H9 (cell line): ENCODE measurements at places on chromosomes 4 and X. TPM values are rescaled to one million over a fixed set of nuclear protein-coding genes. Genes with fewer than 3 reads are reported as not detected.

The L1CAM gene
- total RNA-seq, result 19.9 and 22.7 TPM in 2 replicates

The SHOX gene
- total RNA-seq, result 0.18 and 0.24 TPM in 2 replicates

The APBB2 gene
- total RNA-seq, result 36.3 and 39.6 TPM in 2 replicates

The PAGE2 gene
- total RNA-seq, result not detected in 2 replicates

The LAP3 gene
- 48.1 and 53.2 TPM in 2 replicates for total RNA-seq

DNA sequence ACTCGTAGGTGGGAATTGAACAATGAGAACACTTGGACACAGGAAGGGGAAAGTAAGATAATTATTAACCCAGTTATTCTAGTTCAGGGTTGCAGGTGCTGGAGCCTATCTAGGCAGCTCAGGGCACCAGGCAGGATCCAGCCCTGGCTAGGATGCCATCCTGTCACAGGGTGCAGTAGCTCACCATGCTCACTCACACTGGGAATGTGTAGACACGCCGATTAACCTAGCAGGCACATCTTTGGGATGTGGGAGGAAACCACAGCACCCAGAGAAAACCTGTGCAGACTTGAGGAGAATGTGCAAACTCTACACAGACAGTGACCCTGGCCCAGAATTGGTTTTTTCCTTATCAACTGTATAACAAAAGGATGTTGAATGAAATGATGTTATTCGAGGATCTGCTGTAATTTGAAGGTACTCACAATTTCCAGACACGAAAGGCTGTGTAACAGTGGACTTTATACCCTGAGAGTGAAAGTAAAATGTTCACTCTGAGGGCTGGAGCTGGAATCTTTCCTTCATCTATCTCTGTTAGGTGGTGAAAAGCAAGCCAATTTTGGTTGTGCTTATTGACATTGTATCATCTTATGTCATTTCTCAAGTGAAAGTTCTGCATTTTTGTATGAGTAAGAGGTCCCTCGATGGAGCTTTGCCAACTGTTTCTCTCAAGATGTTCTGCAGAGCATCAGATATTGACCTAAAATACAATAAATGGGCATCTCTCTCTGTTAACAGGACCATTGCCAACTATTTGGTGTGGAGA, 78.8 kb downstream of the PHEX start:
- no peak for DNase-seq

DNA sequence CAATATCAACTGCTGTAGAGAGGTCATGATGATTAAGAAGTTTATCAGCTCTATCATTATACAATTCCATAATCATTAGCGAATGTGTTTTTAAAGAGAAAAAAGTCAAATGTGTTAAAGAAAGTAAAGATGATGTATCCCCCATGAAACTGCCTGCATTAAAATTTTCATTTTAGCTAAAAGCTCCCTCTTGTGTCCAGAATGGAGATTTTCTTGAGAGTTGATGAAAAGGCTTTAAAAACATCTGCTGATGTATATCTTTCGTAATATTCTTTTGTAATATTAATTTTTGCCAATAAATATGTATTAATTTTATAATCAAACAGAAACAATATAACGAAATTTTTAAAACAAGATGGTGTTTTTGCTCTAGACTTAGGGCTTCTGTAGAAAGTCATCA, 52.1 kb upstream of the LHFPL1 start:
- no peak for DNase-seq

- DNase-seq, result no peak
These were observed 1951.8 kb upstream of the ADGRL3 start for GRCh38 chr4:59248313-59248712.

DNA sequence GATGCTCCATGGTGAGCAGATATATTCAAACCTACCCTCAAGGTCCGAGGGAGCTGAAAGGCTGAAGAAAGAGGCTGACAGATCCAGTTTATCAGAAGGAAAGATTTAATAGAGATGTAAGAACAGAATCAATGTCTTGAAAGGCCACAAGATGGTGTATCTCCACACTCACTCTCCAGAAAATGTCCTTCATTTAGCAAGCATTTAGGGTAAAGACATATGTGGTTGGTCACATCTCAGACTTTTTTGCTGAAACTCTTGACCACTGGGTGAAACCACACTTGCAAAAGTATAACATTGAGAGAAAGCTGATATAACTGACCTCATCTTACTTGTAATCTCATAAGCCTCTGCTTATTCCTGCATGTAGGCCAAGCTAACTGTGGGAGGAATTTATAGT, 745.8 kb upstream of the GALNTL6 start:
- no peak for DNase-seq

- DNase-seq, result no peak
These were observed 166.7 kb upstream of the MAB21L2 start for GRCh38 chr4:150415213-150415612.

DNA sequence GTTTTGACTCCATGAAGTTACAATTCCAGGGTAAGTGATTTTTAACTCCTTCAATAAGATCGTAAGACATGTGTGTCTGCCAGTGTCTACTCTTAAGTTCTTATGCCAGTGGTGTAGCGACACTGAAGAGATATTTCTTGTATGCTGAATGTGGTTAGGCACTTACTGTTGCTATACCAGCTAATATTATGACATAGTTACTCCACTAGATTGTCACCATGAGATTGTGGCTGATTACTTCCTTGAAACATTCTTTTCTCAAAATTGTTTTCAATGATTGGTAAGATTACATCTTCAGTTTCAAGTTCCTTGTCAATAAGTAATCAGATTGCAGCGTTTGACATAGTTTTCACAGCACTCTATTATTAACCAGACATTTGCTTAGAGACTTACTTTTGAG, 60.6 kb upstream of the PAGE5 start:
- DNase-seq, result no peak

GRCh38 chrX:47285836-47286320, 53.1 kb downstream of the USP11 start:
- no peak for DNase-seq

DNA sequence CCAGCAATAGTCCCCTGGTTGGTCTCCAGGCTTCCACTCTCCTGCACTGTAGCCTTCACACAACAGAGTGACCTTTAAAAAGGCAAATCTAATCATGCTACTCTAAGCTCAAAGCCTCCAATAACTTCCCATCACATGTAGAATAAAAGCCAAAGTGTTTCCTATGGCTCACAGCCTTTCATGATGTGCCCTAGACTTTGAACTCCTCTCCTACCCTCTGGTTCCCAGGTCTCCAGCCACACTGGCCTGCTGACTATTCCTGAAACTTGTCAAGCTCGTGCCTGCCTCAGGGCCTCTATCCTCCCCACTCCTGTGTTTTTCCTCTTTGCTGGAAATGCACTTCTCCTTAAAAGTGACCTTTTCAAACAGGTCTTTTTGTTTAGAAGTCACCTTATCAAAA, 3.1 kb downstream of the MANBA start:
- no peak for DNase-seq

- peak; percentile 42 for DNase-seq
These were observed 30.3 kb upstream of the GLRB start for GRCh38 chr4:157045507-157046127.

DNA sequence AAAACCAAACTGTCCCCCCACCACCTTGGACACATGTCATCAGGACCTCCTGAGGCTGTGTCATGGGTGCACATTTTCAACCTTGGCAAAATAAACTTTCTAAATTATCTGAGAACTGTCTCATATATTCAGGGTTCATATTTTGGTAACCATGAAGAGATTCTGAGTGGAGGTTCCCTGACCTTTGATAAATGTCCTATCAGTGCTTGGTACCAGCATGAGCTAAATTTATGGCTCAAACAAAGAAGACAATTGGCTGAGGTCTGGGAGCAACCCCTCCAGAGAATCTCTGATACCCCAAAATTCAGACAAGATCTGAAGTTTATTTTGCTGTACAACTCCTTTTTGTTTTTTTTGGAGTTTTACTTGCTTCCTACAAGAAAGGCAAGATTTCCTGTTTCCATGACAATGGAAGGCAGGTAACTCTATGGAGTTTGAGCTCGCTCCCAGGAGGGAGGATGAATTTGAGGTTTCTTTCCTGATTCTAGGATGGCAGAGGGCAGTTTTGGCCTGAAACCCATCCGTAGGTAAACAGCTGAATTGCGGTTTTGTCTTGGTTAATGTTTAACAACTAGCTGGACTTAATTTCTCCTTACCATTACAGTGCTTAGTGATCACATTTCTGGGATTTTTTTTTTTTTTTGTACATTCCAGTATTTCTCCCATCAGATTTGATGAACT, 14.5 kb downstream of the UGT2B15 start:
- DNase-seq, result no peak

- no peak for DNase-seq
These were observed 110.7 kb upstream of the ADRA2C start for GRCh38 chr4:3655485-3655884.

DNA sequence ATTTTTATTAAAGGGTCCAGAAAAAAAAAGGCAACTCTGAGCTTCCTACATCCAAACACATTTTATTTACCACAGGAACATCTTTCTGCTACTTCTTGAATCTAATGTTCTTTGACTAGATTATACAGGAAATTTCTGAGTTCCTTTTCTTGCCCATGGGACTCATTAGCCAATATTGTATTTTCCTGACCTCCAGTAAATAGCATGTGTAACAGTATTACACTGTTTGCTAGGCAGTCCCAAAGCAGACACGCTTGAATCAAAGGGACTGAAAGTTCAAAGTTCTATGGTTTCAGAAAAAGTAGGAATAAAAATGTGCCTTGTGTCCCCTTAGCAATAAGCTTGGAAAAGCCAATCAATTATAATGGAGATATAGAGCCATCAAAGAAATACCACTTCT, 57.4 kb downstream of the MOSPD2 start:
- no peak for DNase-seq

- DNase-seq, result no peak
These were observed 79.8 kb downstream of the NYX start for GRCh38 chrX:41526925-41527324.
